ENCODE measurements at places on chromosomes 2 and 18.

DNA sequence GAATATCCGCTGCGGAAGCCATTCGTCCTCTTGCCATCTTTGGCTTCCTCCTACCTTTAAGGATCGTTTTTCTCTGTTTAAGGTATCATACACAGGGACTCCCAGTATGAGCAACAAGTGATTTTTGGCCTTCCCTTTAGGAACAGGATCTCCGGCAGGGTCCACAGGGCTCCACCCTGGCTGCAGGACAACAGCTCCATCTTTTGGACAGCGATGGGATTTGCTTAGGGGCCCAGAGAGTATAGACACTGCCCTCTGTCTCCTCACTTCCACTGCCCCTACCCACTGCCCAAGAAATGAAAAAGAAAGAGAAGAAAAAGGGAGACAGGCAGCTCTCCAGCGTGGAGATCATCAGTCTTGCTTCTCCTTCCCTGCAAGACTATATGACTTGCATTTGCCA is 224.5 kb downstream of the UXS1 start:
- DNase-seq, result no peak

DNA sequence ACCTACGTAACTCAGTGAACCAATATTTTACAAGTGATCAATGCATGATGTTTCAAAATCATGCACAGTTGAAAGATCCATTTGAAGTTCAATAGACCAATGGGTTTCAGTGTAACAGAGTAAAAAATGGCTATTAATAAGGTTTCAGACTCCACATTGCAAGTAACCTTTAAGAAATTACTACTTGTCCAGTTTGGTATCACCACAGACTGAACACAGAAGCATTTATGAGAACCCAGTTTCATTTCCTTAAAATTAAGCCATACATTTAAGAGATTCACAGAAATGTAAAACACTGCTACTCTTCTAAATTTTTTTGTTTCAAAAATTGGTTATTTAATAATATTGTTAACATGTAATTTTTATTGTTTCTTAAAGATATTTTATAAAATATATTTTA is 98.9 kb upstream of the CHRNA1 start:
- DNase-seq, result no peak

- peak; percentile 72 for DNase-seq
Measured at GRCh38 chr2:112626604-112627059, 19.1 kb upstream of the SLC20A1 start.

GRCh38 chr2:133755480-133756300 is 187.4 kb upstream of the NCKAP5 start:
- DNase-seq, result no peak

GRCh38 chr18:48194591-48195181 is 214.5 kb downstream of the ZBTB7C start:
- DNase-seq, result no peak

- DNase-seq, result no peak
Measured at GRCh38 chr2:42566025-42566424, 2.4 kb upstream of the MTA3 start.

DNA sequence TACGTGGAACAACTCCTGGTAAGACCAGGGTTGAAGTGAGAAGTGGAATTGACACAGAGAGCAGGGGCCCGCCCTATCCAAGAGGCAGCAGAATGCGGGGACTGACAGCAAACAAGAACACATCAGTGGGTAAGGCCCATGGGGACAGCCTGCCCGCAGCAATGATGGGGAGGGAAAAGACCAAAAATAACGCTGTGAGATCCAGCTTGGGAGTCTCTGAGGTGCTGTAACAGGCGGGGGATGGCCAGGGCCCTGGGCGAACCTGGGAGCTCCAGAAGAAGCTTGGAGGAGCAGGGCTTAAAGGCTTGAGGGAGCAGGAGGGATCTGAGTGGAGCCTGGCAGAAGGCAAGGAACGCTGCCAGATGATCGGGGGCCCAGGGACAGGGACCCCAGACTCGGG is 173.4 kb downstream of the TMEM200C start:
- DNase-seq, result no peak

- no peak for DNase-seq
Measured at GRCh38 chr2:220660277-220661145, 911.6 kb downstream of the EPHA4 start.

- no peak for DNase-seq
Measured at GRCh38 chr18:31356025-31356424, 20.6 kb upstream of the DSG4 start.

- DNase-seq, result no peak
Measured at GRCh38 chr2:52613064-52613463, 1154.5 kb upstream of the CHAC2 start.
